ENCODE measurements at places on chromosomes 11 and 22.

- no peak for DNase-seq
Measured at GRCh38 chr11:102727890-102728289, 3.1 kb upstream of the MMP8 start.

DNA sequence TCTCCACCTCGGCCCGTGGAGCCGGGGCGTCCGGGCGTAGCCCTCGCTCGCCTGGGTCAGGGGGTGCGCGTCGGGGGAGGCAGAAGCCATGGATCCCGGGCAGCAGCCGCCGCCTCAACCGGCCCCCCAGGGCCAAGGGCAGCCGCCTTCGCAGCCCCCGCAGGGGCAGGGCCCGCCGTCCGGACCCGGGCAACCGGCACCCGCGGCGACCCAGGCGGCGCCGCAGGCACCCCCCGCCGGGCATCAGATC lies 439 bp downstream of the YAP1 start:
- DNase-seq = no peak

- DNase-seq = no peak
Measured at GRCh38 chr11:70539360-70540095, 141.2 kb downstream of the CTTN start.

GRCh38 chr22:48894064-48894671 lies 933.5 kb downstream of the BRD1 start:
- DNase-seq = no peak

DNA sequence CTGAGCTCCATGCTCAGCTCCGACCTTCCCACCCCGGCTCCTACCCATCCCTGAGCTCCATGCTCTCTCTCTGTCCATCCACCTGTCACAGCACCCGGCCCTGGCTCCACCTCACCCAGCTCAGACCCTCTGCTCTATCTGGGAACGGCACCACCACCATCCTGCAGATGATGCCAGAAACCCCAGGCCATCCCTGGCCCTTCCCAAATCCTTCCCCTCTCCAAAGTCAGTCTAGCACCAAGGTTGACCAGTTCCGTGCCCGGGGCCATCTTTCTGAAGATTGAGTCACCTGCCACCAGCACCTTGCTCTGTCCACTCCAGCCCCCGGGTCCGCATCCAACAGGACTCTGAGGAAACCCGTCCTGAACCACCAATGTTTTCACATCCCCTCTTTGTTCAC lies 969.6 kb downstream of the BRD1 start:
- no peak for DNase-seq

GRCh38 chr11:9049959-9050358 lies 41.4 kb downstream of the SCUBE2 start:
- DNase-seq = no peak

GRCh38 chr11:62423012-62423411 lies 4.2 kb downstream of the SCGB1A1 start:
- DNase-seq = no peak

- DNase-seq = no peak
Measured at GRCh38 chr22:35215993-35216392, 41.3 kb upstream of the HMGXB4 start.

DNA sequence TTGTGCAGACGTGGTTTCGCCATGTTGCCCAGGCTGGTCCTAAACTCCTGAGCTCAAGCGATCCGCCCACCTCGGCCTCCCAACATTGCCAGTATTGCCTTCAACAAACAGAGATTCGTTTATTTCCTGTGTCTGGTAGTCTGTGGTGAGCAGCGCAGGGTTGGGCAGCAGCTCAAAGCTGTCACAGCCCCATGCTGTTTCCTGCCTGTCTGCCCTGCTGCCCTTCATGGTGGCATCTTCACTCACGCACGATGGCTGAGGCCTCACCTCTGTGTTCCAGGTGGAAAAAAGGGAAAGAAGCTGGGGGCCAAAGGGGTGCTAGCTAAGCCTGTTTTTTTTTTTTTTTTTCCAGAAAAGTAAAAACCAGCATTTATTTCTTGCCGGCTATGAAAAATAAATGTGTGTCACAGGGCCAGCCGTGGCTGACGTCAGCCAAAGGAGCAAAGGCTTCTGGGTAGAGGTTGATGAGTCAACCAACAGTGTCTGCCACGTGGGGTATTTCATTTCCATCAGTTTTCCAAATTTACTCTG lies 28.8 kb downstream of the TBC1D22A start:
- peak; percentile 61 for DNase-seq

DNA sequence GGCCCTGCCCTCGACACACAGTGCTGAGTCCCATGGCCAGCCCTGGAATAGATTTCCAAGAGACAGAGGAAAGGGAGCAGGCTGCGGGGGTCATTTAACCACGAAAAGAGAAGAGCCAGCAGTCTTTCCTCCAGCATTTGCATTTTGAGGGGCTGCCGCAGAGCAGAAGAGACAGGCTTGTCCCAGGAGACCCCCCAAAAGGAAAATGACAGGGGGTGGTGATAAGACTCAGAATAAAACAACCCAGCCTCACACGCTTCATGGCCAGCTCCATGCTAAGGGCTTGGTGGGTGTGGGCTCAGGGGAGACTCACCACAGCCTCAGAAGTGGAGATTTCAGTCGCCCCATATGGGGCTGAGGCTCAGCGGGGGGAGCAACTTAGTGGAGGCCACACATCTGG lies 16.9 kb downstream of the TRIOBP start:
- DNase-seq = no peak

DNA sequence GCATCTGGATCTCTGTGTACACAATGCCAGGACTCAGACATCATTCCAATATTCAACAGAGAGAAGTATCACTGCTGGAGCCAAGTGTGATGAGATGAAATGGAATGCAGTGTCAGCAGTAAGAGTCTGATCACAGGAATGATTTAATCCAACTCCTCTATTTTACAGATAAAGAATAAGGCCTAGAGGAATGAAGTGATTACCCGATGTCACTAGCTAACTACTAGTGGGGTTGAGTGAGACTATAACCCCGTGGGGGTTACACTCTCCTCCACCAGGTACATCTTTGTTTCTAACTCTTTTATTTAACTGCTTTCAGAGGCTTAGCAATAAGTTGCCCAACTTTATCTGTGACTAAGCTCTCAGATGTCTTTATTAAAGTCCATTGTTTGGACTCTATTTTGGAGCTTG lies 94.2 kb upstream of the FAT3 start:
- no peak for DNase-seq

GRCh38 chr11:99320769-99321290 lies 300.1 kb downstream of the CNTN5 start:
- DNase-seq = no peak

DNA sequence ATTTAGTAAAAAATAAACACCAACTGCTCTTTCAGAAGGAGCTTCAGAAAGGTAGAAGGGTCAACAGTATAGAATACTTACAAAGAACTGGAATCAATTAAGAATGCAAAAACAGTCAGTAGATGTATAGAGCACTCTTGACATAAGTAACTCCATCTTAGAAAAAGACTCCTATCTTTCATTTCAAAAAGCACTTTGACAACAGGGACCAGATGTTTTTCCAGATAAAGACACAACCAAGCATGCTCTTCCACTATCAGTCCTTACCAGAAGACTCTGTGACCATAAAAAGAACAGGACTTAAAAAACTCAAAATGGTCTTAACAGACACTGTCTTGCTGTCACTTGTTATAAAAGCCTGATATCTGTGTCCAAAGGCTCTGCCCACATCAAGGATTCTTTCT lies 5.2 kb downstream of the SLC25A17 start:
- no peak for DNase-seq

GRCh38 chr22:37514526-37515051 lies 4.6 kb downstream of the CARD10 start:
- DNase-seq = no peak

DNA sequence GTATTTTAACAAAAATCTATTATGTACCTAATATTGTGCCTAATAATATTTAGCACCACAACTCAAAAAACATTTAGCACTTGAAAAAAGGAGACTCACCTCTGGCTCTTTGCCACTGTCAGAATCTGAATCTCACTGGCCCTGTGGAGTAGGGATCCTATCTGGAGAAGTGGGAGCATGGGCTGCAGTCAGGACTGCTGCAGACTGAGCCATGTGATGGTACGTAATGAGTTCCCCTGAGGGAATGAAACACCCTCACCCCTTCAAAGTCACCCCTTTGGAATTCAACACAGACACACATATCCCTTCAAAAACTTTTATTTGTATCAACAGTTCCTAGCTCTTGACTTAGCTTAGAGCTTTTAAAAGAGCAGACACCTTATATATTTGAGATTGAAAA lies 6.5 kb downstream of the PTPMT1 start:
- DNase-seq = no peak

DNA sequence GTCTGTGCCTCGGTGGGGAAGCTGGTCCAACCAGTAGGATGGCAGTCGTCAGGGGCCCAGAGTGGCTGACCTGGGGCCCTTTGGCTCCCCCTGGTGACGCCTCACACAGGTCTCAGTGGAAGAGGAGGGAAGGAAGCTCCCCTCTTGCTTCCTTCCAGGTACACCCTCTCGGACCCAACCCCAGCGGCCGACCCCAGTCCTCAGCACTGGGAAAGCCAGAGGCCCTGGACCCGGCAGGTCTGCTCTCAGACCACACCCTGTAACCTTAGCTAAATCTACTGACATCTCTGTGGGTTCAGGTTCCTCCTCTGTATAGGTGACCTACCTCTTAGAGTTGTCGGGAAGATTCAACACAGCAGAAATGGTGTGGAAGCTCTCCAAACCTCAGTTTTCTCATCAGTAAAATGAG lies 3.4 kb upstream of the SCUBE1 start:
- no peak for DNase-seq

- no peak for DNase-seq
Measured at GRCh38 chr11:17397311-17398002, 9.0 kb upstream of the KCNJ11 start.

GRCh38 chr22:20738394-20739089 lies 35.4 kb upstream of the SERPIND1 start:
- no peak for DNase-seq

GRCh38 chr11:10673501-10674062 lies 20.0 kb downstream of the IRAG1 start:
- no peak for DNase-seq

DNA sequence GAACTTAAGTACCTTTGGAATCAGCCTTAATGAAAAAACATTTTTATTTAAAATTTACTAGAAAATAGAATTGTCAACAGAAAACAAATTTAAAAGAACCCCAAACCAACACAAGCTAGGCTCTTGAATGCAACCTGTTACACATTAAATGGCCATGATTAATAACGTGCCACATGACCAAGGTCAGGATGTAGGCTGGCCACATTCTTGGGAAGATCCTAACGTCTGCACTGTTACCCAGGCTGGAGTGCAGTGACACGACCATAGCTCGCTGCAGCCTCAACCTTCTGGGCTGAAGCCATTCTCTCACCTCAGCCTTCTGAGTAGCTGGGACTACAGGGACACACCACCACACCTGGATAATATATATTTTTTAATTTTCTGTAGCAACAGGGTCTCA lies 126.4 kb upstream of the APOA1 start:
- no peak for DNase-seq

DNA sequence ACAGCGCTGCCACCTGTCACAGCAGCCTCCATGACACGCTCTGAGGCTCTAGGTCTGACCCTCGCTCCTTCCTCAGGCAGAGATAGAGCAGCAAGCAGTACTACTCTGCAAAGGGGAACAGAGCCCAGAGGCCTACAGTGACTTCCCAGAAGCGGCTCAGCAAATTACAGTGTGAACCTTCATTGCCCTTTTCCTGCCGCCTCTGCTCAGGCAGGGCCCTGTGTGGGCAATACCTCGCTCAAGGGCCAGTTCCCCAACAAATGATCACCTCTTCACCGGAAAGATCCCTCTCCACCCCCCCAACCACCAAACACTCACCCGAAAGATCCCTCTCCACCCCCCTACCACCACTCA lies 12.3 kb downstream of the KIAA0930 start:
- no peak for DNase-seq

GRCh38 chr22:26756675-26757293 lies 99.4 kb downstream of the MIAT start:
- DNase-seq = peak; percentile 14

- DNase-seq = peak; percentile 86
Measured at GRCh38 chr22:44684506-44685383, 17.3 kb upstream of the PRR5 start.

DNA sequence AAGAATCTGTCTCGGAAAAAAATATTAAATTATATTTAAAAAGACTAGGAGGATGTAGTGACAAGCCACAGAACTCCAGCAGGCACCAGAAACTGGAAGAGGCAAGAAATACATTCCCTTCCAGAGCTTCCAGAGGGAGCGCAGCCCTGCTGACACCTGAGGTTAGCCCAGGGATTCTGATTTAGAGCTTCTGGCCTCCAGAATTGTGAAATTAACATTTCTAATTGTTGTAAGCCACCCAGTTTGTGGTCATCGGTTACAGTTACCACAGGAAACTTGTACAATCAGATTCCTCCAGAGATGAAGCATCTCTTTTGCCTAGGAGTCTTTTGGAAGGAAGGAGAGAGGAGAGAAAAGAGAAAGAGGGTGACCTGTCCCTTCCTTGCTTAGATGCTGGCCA lies 6.4 kb upstream of the UBASH3B start:
- no peak for DNase-seq

DNA sequence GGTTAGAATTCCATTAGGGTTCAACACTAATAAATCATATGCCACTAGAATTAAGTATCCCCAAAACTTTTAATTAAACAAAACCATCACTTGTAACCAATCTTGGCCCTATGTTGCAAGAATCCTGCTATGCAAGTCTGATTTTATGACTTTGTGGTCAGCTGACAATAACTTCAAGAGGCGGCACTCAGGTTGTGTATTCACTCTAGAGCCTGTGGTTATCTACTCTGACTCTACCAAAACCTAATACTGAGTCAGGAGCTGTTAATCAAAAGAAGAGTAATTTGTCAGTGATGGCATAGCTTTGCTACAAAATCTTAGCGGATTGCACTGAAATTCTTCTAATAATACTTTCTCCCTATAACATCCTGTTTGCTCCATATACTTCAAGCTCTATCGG lies 253.7 kb downstream of the AASDHPPT start:
- DNase-seq = no peak

DNA sequence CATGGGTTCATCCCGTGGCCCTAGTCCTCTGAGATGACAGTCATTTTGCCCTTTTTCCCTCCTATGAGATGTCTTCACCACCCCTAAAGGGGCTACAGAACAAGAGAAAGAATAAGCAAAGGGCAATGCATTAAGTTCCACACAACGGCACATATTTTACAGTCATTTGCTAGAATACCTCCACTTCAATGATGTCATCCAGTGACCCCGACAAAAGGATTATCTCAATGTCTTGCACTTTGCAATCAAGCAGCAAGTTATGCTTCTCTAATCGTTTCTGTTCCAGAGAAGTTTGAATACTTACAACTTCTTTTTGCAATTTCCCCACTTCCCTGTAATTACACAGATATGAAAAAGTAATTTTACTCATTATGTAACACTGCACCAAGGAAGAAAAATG lies 49.9 kb downstream of the FAM118A start:
- DNase-seq = no peak

GRCh38 chr11:48150213-48150612 lies 66.4 kb upstream of the OR4B1 start:
- DNase-seq = no peak

GRCh38 chr11:111540937-111541253 lies 375 bp downstream of the LAYN start:
- no peak for DNase-seq

Data from stimulated activated CD4-positive, alpha-beta T cell treated with anti-CD3 and anti-CD28 coated beads, Interleukin-15, amount 100 ng/mL, for 48 hours (primary cell).